T-helper 2 cell treated with Interferon-gamma antibody and Interleukin-4, amounts not matched to agents 5 μg/mL and 100 μg/mL, for 36 hours (primary cell): ENCODE measurements at places on chromosomes 12 and 14.
A peak's percentile ranks its signal among the peaks of the same experiment; 100 is the strongest.

GRCh38 chr14:38837343-38838048 is 265.5 kb downstream of the SEC23A start:
- DNase-seq, result no peak

DNA sequence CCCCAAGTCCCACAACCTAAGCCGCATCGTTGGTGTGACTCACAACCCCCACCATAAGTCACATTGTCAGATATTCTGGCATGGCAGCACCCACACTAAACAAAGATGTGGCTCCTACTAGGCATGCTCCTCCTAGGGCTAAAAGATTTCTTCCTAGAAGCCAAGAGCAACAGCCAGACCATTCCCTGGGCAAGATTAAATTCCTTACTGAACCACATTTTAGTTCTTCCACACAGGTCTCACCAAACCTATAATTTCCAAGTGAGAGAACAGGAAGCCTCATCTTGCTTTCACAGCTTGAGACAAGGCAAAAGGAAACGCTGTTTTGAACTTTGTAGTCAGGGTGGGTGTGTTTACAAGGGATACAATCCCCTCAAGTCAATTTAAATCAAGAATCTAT is 632.8 kb downstream of the DIO2 start:
- no peak for DNase-seq

- no peak for DNase-seq
Measured at GRCh38 chr12:93002293-93003054, 73.4 kb upstream of the EEA1 start.

GRCh38 chr12:81499809-81500208 is 259.3 kb downstream of the PPFIA2 start:
- DNase-seq, result no peak

DNA sequence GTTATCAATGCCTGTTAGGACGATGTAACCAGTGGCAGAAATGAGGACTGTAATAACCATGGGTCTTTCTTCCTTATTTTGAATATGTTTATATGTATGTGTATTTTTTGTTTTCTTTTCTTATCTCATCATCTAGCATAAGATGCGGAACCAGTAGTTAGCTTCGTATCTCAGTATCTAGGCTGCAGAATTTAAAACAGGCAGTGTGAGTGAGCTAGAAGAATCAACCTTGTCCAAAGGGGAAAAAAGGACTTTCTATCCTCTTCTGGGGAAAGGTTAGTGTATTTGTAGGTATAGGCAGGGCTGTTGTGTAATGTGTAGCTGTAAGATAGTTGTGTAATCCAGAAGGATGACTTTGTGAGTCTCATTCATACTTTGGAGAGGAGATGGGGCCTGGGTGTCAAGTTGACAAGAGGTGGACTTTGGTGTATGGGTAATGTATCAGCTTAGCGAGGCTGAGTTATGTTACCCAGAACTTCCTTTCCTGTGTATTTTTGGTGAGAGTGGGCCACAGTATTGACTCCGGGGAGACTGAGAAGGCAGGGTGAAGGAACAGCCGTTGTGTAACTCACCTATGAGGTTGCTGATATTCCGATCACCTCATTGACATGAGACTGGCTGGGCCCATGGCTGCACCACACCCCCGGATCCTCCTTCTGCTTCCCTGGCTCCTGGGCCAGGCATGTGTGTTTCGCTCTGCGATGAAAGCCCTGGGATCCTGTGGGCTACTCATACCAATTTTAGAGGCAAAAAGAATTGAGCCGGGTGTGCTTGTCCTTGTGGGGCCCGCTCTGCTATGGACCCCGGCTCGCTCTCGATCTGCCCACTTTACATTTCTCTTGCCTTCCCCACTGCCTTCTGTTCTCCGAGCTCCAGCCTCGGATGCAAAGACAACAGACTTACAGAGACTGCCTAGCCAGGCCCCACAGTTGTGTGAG is 24.3 kb downstream of the DLK1 start:
- no peak for DNase-seq

DNA sequence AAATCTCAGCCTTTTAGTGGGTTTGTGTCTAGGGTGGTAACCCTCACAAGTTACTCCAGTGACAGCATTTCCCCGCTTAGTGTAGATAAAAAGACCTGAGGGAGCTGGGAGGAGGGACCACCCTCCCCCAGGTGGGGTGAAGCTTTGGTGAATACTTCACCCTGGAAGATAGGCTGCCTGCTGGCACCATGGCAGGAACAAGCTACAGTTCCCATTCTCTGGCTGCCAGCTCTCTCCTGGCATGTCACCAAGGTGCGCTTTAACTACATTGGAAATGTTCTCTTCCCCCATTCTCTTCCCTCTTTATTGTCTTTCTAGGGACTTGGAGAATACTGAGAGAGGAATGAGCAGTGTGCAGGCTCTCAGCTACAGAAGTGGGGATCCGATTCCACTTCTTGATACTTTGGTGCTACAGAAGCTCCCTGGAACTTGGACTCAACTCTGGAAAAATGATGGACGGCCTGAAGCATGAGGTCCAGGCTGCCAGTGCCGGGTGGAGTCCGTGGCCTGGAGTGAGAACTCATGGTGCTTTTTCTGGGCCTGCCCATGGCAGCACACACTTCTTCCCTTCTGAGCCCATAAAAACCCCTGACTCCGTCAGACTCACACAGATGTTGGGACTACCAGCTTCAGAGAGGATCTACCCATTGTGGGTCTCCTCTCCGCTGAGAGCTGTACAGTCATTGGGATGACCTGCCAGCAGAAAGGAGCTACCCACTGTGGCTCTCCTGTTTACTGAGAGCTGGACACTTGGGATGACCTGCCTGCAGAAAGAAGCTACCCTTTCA is 198.0 kb downstream of the ADGRD1 start:
- no peak for DNase-seq

- DNase-seq, result peak; percentile 24
Measured at GRCh38 chr14:67515386-67516079, 17.6 kb upstream of the PLEKHH1 start.

DNA sequence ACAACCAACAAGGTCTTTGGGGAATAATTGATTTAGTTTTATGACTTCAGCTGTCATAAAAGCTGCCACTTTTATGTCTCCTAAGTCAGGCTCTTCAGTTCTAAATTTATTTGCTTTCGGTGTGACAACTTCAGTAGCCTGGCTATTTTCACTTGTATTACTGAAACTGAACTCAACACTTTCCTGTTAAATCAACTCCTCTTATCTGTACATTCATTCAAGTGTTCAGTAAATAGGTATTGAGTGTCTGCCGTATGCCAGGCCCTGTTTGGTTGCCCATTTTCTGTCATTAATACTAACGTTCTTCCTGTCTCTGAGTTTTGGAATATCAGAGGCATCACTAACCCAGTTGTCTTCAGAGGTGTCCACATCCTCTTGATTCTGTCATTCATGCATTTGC is 7.5 kb downstream of the UTP20 start:
- no peak for DNase-seq

DNA sequence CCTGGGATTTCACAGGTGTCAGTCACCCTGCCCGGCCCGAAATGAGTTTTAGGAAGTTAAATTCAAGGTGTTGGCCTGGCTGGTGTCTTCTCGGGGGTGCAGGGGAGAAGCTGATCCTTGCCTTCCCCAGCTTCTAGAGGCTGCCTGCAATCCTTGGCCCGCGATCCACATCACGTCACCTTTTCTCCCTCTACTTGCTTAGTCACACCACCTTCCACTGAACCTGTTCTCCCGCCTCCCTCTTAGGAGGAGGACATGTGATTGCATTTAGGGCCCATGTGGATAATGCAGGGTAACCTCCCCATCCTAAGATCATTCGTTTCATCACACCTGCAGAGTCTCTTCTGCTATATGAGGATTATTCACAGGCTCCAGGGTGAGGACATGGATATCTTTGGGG is 25.4 kb upstream of the ATXN2 start:
- no peak for DNase-seq

- DNase-seq, result no peak
Measured at GRCh38 chr14:105126126-105126980, 42.2 kb downstream of the JAG2 start.

DNA sequence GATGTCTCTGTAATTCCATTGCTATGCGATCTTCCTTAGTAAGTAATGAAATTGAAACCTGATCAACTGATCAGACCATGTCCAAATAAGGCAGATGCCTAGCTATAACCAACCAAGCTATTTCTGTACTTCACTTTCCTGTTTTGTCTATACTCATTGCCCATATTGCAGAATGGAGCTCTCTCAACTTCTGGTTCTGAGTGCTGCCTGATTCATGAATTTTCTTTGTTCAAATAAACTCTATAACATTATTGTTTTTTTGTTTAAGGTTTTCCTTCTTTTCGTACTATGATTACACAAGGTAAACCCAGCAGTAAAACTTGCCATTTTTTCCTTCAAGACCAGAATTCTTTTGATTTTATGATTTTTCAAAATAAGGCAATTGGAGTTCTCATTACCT is 16.3 kb downstream of the COX16 start:
- DNase-seq, result no peak

DNA sequence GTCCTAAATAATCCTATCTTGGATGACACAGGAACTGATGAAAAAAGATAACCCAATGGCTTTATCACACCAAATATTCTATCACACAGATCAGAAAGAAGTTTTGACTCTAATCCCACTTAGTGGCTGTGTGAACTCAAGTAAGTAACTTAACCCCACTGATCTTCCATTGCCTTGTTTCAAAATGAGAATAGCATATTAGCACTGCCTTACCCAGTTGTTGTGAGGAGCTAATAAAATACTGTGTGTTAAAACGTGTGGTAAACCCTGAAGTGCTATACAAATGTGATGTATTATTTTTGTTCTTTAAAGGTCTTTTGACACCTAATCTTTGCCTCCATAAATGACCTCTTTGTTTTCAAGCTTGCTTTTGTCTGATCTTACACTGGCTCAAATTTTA is 60.9 kb upstream of the ARID2 start:
- DNase-seq, result no peak

DNA sequence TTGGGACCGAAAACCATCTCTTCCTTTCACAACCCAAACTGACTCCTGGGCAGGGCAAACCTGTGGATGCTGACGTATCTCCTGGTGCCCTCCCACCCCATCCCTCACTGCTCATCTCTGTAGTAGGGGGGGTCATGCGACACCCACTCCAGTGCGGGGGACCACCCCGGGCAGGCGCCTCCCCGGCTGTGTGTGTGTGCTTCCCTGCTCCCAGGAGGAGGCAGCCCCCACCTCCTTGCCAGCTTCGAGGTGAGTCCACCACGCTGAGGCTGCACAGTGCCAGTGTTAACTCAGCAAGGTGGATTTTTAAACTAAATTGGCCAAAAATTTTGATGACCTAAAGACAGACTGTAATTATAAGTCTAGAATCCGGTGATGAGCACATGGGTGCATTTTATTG is 46.2 kb upstream of the BEGAIN start:
- no peak for DNase-seq

- no peak for DNase-seq
Measured at GRCh38 chr14:69629225-69630127, 18.1 kb downstream of the SUSD6 start.

DNA sequence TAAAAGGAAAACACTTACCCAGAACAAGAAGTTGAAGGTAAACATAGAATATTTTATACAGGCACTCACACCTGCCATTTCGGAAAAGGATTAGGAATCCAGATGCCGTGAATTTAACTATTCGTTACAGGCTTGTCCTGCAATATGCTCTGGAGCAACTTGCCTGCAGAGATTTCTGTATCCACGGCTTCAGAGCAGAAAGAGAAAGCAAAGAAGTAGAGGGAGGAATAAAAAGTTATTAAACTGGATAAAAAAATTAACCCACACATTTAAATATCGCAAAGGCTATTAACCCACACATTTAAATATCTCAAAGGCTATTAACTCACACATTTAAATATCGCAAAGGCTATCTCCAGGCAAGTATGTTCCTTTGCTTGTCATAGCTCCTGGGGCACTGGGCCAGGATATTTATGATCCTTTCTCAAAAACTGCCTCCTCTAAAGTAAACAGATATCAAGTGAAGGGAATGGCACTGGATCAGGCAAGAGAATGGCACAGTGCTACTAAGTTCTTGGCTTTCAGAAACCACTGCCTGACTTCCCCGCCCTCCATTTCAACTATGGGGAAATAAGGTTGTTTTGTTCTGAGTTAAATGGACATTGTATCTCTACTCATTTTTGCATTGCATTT is at the start of gene TSPAN8:
TSPAN8 (minus strand) TSS at position 399 of the 633 bp plus-strand sequence; CDS start at position 78, 321 bp downstream.
- no peak for DNase-seq

DNA sequence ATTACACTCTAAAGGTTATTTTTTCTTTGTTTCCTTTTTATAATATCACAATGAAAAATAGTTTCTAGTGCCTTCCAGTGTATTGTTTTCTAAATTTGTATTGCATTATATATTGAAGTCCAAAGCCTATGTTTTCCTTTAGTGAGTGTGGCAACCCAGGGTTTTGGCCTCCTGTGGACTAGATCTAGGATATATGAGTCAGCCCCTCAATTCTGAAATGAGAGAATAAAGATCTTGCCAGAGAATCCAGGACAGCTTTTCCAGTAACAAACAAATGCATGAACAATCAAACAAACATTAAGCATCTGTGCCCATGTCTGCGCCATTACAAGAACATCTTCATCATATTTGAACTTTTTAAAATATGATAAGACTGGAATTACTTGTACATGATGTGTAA is 70.7 kb upstream of the SSTR1 start:
- no peak for DNase-seq

GRCh38 chr14:20477211-20477876 is 8.1 kb downstream of the PNP start:
- no peak for DNase-seq

DNA sequence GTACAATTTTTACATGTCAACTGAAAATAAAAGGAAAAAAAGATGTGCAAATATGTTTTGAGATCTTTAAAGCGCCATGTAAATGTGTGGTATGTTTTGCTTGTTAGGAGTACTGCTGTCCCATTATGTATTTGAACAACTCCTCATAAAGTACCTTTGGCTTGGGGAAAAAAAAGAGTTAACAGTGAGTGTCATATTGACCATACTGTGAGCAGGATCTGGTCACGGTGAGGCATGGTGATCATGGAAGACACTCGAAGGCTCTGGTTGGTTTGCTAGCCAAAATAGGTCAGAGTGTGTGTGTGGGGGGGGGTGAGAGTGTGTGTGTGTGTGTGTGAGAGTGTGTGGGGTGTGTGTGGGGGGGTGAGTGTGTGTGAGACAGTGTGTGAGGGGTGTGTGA is 10.1 kb upstream of the FBXL14 start:
- no peak for DNase-seq

GRCh38 chr14:80926397-80927082 is 15.0 kb downstream of the CEP128 start:
- no peak for DNase-seq

DNA sequence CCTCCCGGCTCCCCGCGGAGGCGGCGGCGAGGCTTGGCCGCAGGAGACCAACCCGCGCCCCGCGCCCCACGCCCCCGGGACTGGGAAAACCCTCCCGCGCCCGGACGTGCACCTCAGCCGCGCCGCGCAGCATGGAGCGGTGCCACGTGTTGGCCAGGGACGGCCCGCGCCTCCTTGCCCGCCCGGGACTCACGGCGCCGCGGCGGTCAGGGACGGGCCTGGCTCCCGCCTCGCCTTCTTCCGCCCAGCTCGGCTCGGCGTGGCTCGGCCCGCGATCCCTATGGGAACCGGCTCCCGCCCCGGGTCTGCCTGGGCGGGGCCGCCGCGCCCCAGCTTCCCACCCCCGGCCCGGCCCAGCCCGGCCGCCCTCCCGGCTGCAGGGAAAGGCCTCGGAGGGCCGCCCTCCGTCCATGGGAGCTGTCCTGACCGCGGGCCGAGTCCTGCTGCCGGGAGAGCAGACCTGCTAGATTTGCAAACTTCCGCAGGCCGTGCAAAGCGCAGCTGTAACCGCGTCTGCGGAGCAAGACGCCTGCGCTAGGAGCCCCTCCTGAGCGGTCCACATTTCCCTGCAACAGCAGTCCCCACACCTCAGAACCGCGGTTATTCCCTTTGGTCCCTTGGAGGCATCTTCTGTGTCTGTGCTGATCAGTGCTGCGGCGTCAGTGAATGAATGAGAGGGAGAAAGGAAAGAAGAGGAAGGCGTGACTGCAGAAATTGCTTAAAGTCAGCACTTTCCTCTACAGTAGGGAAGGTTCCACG is at the start of gene CDKL1:
CDKL1 (minus strand) TSS at position 251 of the 759 bp plus-strand sequence. CDS start 1,013 bp downstream, outside the sequence.
- peak; percentile 59 for DNase-seq
